HFFc6 (cell line): ENCODE measurements at places on chromosomes 11 and 22. TPM values are rescaled to one million over a fixed set of nuclear protein-coding genes. Genes with fewer than 3 reads are reported as not detected.

The MPZL3 gene
- 0.21 to 0.22 TPM in 2 of 3 replicates, not detected in the other for total RNA-seq

The NPTXR gene
- 1.5 to 6.0 TPM (median 4.6 TPM) in 3 replicates for total RNA-seq

The PTGDR2 gene
- 0.10 TPM in 1 of 3 replicates, not detected in the others for total RNA-seq

The TMX2 gene
- total RNA-seq = 97.1 to 126 TPM (median 115 TPM) in 3 replicates

The TMEM121B gene
- 0.09 to 0.20 TPM (median 0.16 TPM) in 3 replicates for total RNA-seq

The OR51B5 gene
- 0.40 TPM in 1 of 2 replicates, not detected in the other for total RNA-seq

The C11orf98 gene
- 67.5 to 88.6 TPM (median 74.6 TPM) in 3 replicates for total RNA-seq

- H3K36me3 ChIP-seq = no peaks in the 10 kb centered on the region
- H3K27ac ChIP-seq = 0 out of 2 replicates have a peak overlapping the region, but pooled peaks have one; percentile 50
- peaks cover 11% of the 10 kb centered on the region for H3K27me3 ChIP-seq
- no peak overlapping the region for H3K4me3 ChIP-seq
- no peak for DNase-seq
- peaks cover 51% of the 10 kb centered on the region for H3K4me1 ChIP-seq
Observed at GRCh38 chr11:85945788-85946187, 90.6 kb downstream of the CCDC83 start.

GRCh38 chr11:107385361-107385981 lies 72.2 kb downstream of the CWF19L2 start:
- no peak overlapping the region for H3K4me3 ChIP-seq
- no peaks in the 10 kb centered on the region for H3K27me3 ChIP-seq
- peaks cover 3% of the 10 kb centered on the region; the same call in 1 of the 2 replicates for H3K36me3 ChIP-seq
- H3K27ac ChIP-seq = no peak overlapping the region
- DNase-seq = peak; percentile 2

GRCh38 chr11:29448246-29448877 lies 568.5 kb downstream of the KCNA4 start:
- no peaks in the 10 kb centered on the region for H3K36me3 ChIP-seq
- H3K4me3 ChIP-seq = no peak overlapping the region
- DNase-seq = peak; percentile 24
- peaks cover 13% of the 10 kb centered on the region for H3K4me1 ChIP-seq
- no peak overlapping the region for H3K27ac ChIP-seq

DNA sequence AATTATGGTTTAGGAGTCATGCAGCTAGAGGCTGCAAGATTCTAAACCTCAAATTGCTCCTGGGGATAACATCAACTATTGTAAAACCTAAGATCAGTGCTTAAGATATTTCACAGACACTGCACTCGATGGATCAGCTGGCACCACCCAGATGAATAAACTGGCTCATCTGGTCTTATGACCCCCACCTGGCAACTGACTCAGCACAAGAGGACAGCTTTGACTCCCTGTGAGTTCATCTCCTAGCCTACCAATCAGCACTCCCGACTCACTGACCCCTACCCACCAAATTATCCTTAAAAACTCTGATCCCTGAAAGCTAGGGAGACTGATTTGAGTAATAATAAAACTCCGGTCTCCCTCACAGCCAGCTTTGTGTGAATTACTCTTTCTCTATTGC lies 782 bp upstream of the TTC12 start:
- no peak for DNase-seq
- H3K27ac ChIP-seq = peak overlapping the region; percentile 25; the same call in 1 of the 2 replicates
- H3K36me3 ChIP-seq = peaks cover 13% of the 10 kb centered on the region
- peaks cover 6% of the 10 kb centered on the region for H3K27me3 ChIP-seq

DNA sequence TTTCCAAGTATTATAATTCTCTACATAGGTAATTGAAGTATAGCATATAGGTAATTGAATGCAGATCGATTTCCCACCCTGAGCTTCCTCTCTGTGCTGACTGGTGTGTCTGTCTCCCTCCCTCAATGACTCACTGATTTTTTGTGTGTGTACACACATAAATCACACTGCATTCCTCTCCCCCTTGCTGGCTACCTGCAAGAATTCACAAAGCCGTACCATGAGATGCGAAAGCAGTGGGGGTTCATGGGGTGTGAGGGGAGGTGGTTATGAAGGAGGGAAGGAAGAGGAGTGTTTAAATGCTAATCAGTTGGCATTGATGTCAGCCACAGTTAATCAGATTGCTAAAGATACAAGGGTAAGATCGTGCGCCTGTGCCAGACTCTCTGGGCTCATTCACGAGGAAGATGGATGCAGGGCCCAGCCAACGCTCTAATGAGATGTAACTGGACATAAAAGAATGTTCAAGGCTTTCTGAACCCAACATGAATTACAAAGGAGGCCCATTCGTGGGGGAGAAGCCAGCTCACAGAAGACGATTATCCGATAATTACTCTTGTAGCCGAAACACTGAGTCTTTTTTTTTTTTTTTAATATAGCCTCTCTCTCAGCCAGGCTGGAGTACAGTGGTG lies 107.4 kb downstream of the SEZ6L start:
- H3K27me3 ChIP-seq = no peaks in the 10 kb centered on the region
- no peaks in the 10 kb centered on the region for H3K4me1 ChIP-seq
- H3K27ac ChIP-seq = no peak overlapping the region
- DNase-seq = no peak

- DNase-seq = no peak
- peaks cover 31% of the 10 kb centered on the region for H3K36me3 ChIP-seq
- H3K27me3 ChIP-seq = peaks cover 2% of the 10 kb centered on the region
- peaks cover 27% of the 10 kb centered on the region for H3K4me1 ChIP-seq
Observed at GRCh38 chr11:72918851-72919250, 104.6 kb downstream of the ATG16L2 start.

GRCh38 chr22:25497181-25497641 lies 67.3 kb upstream of the GRK3 start:
- no peak for DNase-seq
- H3K27ac ChIP-seq = no peak overlapping the region
- no peaks in the 10 kb centered on the region for H3K36me3 ChIP-seq
- peaks cover 4% of the 10 kb centered on the region; the same call in 1 of the 2 replicates for H3K27me3 ChIP-seq
- no peaks in the 10 kb centered on the region for H3K4me1 ChIP-seq

GRCh38 chr11:105811242-105811641 lies 201.4 kb downstream of the GRIA4 start:
- no peaks in the 10 kb centered on the region; the same call in 1 of the 2 replicates for H3K27me3 ChIP-seq
- H3K4me3 ChIP-seq = no peak overlapping the region
- H3K36me3 ChIP-seq = no peaks in the 10 kb centered on the region; the same call in 1 of the 2 replicates
- H3K4me1 ChIP-seq = no peaks in the 10 kb centered on the region
- no peak for DNase-seq
- H3K27ac ChIP-seq = no peak overlapping the region

GRCh38 chr11:65575568-65576231 lies at the start of gene EHBP1L1:
EHBP1L1 (plus strand) TSS chr11:65576053; CDS start chr11:65576303, 250 bp downstream.
- H3K4me3 ChIP-seq = peak within 1 kb of the TSS; percentile 89
- H3K27ac ChIP-seq = peak within 1 kb of the TSS; percentile 81
- DNase-seq = no peak
- peaks cover 13% of the 10 kb centered on the region for H3K27me3 ChIP-seq
- H3K36me3 ChIP-seq = peaks cover 10% of the 10 kb centered on the region
- H3K4me1 ChIP-seq = peaks cover 65% of the 10 kb centered on the region

- peak overlapping the region; percentile 90 for H3K27ac ChIP-seq
- H3K27me3 ChIP-seq = no peaks in the 10 kb centered on the region; the same call in 1 of the 2 replicates
- H3K4me1 ChIP-seq = peaks cover 44% of the 10 kb centered on the region
- H3K36me3 ChIP-seq = peaks cover 42% of the 10 kb centered on the region
- no peak for DNase-seq
Observed at GRCh38 chr22:45673482-45674175, 2.0 kb downstream of the ATXN10 start.

DNA sequence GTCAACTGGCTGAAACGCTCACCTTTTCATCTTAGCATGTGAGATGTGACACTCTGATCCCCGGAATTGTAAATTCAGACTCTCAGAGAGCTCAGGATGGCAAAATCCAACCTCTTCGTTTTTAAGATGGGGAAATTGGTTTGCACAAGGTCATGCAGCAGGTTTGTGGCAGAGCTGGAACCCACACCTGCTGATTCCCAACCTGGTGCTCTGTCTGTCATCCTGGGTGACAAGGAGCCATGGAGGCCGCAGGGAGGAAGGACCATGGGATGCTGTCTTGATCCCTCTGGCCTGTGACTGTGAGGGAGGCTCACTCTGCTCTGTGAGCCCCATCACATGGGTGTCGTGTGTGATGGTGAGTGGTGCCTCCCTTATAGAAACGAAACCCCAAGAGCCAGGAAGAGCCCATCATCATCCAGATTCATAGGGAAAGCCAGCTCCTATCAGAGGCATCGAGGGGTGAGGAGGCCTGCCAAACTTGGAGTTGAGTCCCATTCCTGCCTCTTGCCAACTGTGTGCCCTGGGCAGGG lies 87.4 kb upstream of the SYT13 start:
- no peaks in the 10 kb centered on the region for H3K36me3 ChIP-seq
- H3K27ac ChIP-seq = no peak overlapping the region
- peaks cover 56% of the 10 kb centered on the region for H3K27me3 ChIP-seq

- H3K27ac ChIP-seq = no peak overlapping the region
- no peak for DNase-seq
- H3K4me3 ChIP-seq = no peak overlapping the region
- no peaks in the 10 kb centered on the region for H3K4me1 ChIP-seq
Observed at GRCh38 chr22:29219881-29220670, 14.4 kb downstream of the EMID1 start.

DNA sequence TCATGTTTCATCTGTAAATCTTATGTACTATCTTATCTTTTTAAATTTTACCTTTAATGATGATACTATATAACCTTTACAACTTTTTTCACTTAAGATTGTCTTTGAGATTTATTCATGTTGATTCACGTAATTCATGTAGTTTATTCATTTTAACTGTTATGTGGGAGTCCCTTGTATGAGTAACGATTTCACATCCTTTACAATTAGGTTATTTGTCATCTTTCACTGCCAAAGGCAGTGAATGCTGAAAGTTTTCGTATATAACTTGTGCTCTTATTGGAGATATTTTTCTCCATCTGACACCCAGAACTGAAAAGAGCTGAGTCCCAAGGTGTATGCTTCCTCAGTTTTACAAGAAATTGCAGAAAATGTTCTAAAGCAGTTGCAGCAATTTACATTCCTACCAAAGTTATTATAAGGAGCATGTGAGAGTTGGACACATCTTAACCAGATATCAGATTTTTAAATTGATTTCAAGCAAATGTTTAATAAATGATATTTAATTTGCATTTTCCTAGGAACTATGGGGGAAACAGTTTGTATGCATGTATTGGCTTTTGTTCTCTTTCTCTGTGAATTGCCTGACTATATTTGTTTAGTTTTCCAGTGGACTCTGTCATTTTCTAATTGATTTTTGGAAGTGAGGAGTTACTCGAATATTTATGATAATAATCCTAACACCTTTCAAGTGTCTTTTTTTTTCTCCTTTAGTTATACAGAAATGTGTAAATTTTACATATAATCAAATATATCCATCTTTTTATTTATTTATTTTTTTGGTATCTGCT lies 6.4 kb downstream of the ARL14EP start:
- peak overlapping the region; percentile 31 for H3K27ac ChIP-seq
- H3K36me3 ChIP-seq = peaks cover 12% of the 10 kb centered on the region; the same call in 1 of the 2 replicates
- H3K4me1 ChIP-seq = peaks cover 45% of the 10 kb centered on the region
- no peaks in the 10 kb centered on the region for H3K27me3 ChIP-seq
- no peak overlapping the region for H3K4me3 ChIP-seq
- DNase-seq = no peak

GRCh38 chr11:127818625-127819024 lies 768.7 kb downstream of the ETS1 start:
- H3K27me3 ChIP-seq = peaks cover 10% of the 10 kb centered on the region
- peaks cover 5% of the 10 kb centered on the region; the same call in 1 of the 2 replicates for H3K4me1 ChIP-seq
- H3K4me3 ChIP-seq = no peak overlapping the region
- no peak for DNase-seq
- H3K36me3 ChIP-seq = no peaks in the 10 kb centered on the region
- no peak overlapping the region for H3K27ac ChIP-seq

GRCh38 chr22:26291940-26292666 lies 122.8 kb downstream of the SEZ6L start:
- H3K36me3 ChIP-seq = no peaks in the 10 kb centered on the region
- H3K4me3 ChIP-seq = no peak overlapping the region
- no peaks in the 10 kb centered on the region for H3K4me1 ChIP-seq

DNA sequence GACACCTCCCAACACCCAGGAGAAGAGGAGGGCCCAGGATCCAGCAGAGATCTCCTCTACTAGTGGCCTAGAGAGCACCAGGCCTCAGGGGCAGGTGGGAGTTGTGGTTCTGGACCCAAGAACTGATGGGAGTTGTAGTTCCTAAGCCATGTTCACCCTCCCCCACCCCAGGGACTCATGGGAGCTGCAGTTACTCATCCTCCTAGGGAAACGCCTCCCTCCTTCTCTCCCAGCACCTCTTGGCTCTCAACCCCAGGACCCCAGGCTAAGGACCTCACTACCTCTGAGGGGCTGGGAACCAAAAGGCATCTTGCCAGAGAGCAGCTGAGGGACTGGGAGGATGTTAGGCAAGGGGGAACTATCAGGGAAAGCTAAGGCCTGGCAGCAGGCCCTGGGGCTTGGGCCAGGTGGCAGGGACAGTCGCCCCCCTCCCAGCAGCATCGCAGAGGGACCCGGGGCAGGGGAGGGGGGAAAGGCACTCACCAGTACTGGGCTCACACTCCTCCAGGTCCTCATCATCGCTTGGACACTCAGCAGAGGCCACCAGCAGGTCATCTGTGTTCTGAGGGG lies 28.9 kb downstream of the SLC22A12 start:
- no peak overlapping the region for H3K27ac ChIP-seq
- H3K27me3 ChIP-seq = peaks cover 21% of the 10 kb centered on the region
- no peaks in the 10 kb centered on the region for H3K4me1 ChIP-seq
- DNase-seq = peak; percentile 35
- H3K36me3 ChIP-seq = no peaks in the 10 kb centered on the region
- H3K4me3 ChIP-seq = no peak overlapping the region
